Frontal cortex (tissue), 4 donors: ENCODE measurements at places on chromosomes 7 and 10.

DNA sequence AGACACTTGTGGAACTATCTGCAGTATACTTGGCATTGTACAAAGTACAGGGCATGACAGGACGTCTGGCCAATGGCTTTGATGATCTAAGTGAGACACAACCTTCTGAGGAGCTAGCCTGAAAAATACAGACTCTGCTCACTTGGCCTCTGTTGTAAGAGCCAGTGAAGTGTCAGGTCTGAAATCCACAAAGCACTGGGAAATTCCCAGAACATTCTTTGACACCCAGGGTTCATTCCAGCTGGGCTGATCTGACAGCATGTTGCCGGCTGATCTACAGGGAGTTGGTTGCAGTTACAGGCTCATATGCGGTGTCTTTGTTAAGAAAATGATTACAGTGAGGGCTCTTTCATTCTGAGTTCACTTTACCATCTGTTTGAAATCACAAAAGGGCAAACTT, 354.6 kb downstream of the PHF14 start:
- DNase-seq: no peak

DNA sequence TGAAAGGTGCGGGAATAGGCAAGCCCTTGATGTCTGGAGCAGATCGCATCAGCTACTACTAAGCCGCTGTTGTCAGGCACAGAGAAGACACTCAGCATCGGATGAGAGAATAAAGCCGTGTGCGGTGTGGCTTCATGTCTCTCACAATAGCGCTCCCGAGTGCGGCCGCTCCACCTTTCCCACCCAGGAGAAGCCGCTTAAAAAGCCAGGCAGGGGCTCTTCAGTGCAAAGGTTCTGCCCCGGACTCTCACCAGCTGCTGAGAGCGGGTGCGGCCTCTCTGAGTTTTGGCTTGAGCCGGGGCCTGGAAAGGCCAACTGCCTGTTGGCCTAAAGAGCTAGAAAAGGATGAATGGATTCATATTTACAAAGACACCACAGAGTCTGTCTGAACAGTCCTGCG, 600.6 kb downstream of the DNAJB6 start:
- DNase-seq: no peak

GRCh38 chr7:44534501-44534900, 6.6 kb downstream of the NPC1L1 start:
- DNase-seq: no peak

DNA sequence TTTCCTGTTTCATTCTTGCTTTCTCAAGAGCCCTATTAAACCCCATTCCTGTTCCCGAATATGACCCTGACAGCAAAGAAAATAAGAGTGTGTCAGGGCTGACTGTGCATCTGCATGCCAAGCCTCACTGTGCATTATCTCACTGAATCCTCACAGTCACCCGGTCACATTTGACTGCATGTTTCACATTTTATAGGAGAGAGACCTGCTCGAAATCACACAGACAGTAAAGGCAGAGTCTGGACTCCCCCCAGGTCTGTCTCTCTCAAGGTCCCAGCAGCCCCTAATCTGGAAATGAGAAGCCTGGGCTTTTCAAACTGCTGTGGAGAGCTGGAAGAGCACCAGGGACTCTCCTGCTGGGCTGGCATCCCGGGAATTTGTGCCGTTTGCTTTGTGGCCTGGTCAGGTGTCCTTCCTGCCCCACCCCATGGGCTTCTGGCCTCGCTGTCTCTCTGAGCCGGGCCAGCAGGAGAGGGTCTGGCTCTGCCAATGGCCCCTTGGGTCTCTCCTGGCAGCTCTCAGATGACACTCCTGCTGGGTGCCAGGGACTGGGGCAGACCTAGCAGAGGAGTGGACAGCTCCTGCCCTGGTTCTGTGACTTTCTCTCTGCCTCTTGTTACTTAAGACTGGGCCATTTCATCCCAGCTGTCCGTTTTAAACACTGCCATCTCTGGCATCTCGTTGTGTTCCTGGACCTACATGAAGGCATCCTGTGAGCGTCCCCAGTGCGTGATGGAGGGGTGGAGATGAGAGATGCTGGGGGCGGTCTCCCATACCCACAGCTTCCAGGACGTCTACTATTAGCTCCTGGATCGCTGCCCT, 173.6 kb downstream of the ARHGAP12 start:
- DNase-seq: no peak

GRCh38 chr7:38312821-38313220, 39.4 kb upstream of the TARP start:
- DNase-seq: no peak

- DNase-seq: no peak
These were observed 21.7 kb downstream of the CCM2 start for GRCh38 chr7:45021604-45022296.

DNA sequence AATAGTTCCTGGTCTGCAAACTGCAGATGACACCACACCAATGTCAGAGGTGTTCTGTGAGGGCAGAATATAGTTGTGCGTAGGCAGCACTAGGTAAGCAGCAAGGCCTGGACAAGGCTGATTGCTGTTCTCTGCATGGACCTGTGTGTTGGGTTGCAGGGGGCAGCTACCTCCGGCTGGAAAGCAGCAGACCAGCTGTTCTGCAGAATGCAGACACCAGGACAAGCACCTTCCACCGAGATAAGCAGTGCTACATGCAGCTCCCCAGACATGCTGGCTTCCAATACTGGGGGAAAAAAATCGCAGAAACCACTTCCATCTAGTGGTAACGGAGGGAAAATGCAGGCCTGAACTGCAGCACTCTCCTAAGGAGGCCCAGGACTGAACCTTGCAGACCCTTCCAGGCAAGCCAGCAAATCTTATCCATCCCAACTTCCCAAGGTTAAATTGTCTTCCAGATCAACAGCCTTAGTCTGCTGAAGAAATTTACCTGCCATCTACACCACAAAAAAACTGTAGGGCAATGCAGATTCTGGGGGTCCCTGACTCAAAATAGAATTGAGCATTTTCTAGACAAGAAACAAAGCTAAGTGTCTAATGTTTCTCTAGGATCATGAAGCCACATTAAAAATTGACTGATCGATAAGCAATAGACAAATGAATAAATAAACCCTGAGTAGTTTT, 50.5 kb upstream of the COBL start:
- DNase-seq: peak; percentile 75

DNA sequence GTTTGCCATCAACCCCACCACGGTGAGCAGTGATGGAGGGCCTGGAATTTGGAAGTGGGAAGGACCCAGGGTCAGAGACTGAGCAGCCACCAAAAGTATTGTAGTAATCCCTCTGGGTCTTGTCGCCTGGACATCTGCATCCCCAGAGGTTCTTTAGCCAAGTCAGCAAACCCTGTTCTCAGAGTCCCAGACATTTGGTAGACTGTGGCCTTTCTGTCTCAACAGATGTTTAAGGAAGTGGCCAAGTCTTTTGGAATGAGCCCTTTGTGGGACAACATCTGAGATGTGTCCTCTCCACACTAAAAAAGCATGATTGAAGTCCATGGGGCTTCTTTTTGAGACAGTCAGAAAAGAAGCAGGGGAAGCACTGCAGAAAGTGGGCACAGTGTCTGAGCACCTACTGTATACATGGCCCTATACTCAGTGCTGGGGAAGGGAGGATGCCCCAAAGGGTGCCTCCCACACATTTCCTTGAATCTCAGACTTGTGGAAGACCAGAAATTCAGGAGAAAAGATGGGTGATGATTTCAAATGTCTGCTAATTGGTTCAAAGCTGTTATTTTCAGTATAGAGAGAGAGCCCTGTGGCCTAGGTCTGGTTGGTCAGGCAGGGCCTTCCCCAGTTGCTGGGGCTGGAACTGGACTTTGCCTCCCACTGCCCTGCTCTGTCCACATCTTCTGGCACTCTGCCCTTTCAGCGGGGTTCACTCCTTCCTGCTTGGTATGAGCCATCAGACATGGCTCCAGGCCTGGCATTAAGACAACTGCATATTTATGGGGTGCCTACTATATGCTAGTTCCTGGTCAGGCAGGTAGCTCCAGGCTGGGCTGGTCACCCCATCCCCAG, 26.5 kb upstream of the VSIR start:
- no peak for DNase-seq

DNA sequence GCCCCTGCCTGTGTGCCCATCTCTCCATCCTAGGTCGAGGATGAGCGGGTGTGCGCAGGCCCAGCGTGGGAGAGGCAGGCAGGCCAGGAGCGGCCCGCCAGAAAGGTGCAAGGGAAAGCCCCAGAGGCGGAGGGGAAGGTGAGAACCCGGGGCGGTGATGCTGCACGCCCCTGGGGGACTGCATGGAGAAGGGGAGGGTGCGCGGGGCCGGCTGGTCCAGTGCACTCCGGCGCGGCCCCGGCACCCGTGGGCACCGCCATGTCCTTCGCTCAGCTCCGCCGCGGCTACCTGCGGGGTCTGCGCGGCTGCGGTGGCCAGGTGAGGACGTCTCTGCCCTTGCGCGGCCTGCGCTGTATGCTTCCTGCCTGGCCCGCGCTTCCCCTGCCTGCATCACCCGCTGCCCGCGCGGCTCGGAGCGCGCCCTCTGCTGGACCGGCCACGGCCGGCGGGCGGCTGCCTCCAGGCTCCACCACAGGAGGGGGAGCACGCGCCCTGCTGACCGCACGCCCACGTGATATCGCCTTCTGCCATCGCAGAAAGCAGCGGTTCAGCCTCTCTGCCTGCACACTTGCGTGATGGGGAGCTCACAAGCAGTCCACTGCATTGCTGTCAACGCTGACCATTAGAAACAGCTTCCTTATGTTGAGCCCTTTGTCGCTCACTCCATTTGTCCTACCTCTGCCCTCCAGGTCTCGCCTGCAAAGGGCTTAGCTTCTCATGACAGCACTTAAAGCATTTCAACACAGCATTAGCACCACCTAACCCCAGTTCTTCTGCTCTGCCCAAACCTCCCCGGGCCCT, 73.9 kb downstream of the CXCL12 start:
- DNase-seq: peak; percentile 83

DNA sequence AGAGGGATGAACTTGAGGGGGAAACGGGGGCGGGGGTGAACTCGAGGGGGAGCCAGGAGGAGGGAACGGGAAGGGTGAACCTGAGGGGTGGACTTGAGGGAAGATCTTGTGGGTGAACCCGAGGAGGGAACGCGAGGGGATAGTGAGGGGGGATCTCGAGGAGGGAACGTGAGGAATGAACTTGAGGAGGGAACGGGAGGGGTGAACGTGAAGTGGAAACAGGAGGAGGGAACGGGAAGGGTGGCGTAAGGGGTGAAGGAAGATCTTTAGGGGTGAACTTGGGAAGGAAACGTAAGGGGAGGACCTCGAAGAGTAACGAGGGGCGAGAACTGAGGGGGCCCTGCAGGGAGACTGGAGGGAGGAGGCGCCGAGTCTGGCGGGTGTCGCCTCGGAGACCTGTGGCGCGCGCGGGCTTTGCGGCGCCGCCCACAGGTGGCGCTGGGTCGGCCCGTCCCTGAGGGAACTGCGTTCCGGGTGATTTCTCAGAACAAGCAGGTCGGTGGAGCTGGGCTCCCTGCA, 651 bp downstream of the MYO3A start:
- DNase-seq: no peak

DNA sequence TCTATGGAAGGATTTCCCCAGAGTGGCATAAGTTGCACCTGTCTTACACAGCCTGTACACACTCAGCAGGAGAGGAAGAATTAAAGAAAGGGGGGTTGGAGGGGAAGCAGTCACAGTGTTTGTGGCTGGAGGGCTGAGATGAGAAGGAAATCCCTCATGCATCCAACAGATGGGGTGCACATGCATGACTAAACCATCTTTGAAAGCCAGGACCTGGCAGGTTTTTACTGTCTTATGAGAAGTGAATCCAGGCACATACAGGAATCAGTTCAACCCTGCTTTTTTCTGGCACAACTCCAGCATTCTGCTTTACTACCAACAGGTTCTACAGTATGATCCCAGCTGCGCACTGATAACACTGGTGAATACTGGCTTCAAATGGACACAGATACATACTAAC, 107.7 kb downstream of the CACNA2D1 start:
- DNase-seq: no peak

DNA sequence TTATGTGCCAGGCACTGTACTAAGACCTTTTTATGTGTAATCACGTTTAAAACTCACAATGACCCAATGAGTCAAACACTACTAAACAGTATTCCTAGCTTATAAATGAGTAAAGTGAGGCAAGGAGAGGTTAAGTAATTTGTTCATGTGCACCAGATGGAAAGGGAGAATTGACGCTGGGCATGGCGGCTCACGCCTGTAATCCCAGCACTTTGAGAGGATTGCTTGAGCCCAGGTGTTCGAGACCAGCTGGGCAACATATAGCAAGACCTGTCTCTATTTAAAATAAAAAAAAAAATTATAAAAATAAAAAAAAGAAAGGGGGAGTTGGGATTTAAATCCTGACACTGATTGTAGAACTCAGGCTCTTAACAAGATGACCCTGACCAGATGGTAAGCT, 46.7 kb upstream of the DLG5 start:
- DNase-seq: no peak

DNA sequence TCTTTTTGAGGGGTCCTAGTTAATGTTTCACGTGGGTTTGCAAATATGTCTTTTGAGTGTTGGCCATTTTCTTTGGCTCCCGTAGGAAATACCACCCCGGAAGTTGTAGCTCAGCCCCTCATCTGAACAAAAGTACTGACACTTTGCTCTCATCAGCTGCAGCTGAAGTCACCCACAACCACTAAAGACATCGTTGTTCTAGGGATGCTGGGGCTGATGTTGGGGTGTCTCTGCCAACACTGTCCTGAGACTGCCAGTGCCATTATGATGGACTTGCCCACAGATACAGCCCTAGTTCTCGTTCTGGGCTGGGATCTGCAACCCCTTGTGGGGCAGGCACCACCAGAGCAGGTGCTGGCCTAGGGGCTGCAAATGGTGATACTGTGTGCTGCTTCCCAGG, 82.6 kb upstream of the ARHGAP21 start:
- no peak for DNase-seq

- DNase-seq: no peak
These were observed 289.3 kb downstream of the PTEN start for GRCh38 chr10:88152728-88153133.

DNA sequence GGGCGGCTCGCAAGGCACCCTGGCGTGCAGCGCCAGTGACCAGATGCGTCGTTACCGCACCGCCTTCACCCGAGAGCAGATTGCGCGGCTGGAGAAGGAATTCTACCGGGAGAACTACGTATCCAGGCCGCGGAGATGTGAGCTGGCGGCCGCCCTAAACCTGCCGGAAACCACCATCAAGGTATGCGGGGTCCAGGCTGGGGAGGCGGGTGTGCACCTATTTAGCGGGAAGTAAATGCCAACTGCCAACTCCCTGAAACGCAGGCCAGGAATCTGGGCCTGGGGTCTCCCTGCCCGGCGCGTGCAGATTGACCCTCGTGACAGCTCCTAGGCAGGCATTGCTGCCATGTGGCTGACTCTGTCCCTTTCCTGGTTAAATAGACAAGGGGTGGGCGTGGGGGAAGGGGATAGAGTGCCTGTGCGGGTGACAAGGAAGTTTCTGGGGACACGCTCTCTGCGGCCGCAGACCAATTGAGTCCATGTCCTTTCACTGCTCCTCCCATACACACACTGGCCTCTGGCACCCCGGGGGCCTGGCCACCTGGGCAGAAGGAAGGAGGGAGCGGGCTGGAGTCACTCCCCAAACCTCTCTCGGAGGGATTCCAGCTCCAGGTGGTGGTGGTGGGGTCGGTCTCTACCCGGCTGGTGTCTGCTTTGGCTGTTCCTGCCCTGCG, 2.7 kb downstream of the EVX1 start:
- no peak for DNase-seq
